ENCODE measurements at places on chromosomes 11 and 22.

- no peak for DNase-seq
Observed at GRCh38 chr22:40028098-40028425, 33.3 kb downstream of the FAM83F start.

GRCh38 chr11:115700496-115700895, 196.3 kb upstream of the CADM1 start:
- no peak for DNase-seq

DNA sequence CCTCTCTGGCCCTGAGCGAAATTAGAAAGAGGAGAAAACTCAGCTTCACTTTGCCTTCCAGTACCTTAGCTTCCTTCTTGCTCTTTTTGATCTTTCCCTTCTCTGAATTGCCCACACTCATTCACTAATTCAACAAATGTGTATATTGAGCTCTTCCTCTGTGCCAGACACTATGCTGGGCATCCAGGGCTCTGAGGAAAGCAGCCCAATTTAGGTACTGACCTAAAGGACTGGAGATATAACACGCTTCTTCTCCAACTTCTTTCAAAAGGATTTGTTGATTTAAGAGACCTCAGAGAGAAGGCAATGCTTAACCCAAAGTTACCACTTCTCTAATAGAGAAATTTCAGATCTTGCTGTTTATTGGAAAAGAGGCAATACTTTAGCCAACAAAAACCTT, 103.6 kb downstream of the TMPRSS5 start:
- no peak for DNase-seq

GRCh38 chr11:63923319-63923718, 6.4 kb upstream of the RCOR2 start:
- no peak for DNase-seq

DNA sequence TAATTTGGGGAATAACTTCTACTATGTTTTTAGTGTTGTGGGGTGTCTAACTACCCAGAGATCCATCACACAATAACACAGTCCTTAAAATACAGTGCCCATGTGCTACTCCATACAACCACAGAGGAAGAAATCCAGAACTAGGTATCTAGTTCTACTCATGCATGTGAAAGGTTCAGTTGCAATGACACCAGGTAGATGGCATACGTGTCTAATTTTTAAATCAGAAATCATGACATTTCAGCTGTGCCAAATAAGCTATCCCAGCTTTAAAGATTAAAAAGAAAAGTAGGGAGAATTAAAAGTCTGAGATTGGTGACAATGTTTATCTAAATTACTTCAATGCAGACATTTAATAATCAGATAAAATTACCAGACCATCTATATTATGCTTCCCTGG, 122.2 kb downstream of the CD44 start:
- no peak for DNase-seq

DNA sequence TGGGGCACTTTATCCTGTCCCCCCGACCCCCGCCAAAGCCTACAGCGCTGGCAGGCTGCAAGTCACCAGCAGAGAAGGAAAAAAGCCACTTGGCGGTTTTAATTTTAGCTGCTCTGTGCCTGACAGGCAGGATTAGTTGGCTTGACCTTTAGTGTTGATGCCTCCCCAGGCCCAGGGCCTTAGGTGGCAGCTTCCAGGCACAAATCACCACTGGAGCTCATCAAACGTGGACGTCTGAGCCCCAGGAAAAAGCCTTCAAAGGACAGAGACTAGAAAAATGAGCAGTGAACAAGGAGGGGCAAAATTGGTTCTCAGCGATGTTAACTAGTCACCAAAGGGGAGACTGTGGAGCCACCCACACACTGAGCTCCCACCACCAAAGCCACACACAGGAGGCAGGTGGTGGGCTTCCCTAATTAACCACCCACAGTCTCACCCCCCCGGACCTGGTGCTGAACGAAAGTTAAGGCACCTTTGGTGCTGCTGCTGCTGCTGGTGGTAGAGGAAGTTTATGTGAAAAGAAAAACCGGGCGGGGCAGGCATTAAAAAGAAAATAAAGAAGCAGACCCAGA, 4.4 kb upstream of the PYGM start:
- DNase-seq, result no peak

DNA sequence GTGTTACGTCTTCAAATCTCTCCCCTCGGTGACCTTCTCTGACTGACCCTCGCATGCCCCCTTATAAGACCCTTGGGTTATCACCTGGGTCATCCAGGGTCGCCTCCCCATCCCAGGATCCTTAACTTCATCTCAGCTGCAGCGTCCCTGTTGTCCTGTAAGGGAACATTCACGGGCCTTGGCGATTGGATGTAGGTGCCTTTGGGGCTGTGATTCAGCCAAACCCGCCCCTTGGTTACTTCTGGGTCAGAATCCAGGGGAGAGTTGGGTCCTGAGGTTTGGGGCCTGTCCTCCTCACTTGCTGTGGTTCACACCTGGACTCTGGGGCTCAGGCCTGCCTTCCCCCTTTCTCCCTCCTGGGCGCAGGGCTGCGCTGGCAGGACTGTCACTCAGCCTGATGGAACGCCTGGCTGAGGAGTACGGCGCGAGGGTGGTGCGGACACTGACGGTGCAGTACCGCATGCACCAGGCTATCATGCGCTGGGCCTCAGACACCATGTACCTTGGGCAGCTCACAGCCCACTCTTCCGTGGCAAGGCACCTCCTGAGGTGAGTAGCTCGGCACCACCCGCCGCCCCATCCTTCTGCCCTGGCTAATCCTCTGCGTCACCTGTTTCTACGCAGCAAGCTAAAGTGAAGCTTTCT, 29.4 kb downstream of the IGHMBP2 start:
- no peak for DNase-seq

DNA sequence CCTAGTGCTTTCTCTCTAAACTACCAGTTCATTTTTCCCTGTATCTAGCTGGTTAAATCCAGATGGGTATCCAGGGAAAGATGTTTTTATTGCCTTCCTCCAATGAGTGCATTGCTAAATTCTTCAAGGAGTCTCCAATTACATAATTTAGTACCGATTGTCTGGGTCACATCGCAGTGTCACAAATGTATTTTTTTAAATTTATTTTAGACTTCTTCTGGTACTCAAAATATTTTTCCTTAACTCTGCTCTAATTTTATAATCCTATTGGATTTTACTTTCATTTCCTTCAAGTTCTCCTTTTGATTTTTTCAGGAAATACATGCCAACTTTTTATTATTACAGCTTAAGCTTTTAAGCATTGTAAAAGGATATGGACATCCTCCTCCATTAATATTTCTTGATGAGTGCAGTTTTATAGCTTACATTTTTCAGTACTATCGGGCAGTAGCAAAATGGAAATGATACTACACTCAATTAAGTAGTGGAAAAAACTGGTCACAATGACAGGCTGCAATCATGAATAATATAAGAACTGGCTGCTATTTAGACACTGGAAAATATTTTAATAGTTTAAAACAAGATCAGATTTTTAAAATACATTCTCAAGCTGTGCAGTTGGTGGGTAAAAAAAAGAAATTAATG, 20.3 kb downstream of the BBOX1 start:
- DNase-seq, result no peak

DNA sequence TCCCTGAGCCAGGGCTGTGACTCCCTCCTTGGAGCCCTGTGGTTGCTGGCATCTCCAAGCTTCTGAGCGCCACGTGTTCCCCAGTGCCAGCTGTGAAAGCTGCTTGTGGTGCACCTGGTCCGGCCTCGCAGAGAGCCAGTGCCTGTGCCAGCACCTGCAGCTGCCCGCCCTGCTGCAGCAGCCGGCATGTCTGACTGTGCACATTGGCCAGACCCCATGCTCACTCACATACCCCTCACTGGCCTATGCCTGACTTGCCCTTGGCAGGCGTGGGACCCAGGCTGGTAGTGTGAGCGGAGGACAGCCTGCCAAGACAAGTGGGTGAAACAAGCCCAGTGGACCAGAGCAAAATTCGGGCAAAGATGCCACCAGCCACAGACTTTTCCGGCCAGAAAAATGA, 9.8 kb downstream of the MRPL48 start:
- no peak for DNase-seq

GRCh38 chr22:22818202-22818538, 69.4 kb upstream of the IGLL5 start:
- DNase-seq, result no peak

DNA sequence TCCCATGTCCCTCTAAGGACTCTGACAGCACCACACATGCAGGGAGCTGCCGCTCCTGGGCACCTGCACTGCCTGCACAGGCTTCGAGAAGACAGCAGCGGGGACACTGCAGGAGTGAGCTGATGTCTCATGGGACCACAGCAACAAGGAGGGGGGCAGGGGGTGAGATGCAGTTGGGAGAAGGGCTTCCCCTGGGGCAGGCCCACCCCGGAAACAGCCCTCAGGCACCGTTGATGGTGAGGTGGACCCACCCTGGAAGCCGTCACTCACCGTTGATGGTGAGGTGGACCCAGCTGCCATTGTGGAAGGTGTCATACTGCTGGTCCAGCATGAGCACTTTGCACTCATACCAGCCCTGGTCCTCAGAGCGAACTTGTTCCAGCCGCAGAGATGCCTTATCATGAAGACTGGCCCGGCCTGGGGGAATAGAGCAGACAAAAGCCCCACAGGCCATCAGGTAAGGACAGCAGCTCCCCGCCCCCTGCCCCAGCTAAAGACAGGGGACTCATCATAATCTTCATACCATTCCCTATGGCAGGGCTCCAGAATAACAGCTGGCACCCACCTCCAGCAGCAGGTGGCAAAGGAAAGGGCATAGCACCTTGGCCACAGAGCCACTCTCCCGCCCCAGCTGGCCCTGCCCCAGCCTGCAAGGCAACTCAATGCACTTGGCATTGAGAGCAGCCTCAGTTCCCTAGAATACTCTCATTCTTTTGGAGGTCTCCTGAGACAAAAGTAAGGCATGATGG, 12.6 kb downstream of the IGSF9B start:
- no peak for DNase-seq

- no peak for DNase-seq
Observed at GRCh38 chr11:35935390-35935789, 8.5 kb upstream of the LDLRAD3 start.

DNA sequence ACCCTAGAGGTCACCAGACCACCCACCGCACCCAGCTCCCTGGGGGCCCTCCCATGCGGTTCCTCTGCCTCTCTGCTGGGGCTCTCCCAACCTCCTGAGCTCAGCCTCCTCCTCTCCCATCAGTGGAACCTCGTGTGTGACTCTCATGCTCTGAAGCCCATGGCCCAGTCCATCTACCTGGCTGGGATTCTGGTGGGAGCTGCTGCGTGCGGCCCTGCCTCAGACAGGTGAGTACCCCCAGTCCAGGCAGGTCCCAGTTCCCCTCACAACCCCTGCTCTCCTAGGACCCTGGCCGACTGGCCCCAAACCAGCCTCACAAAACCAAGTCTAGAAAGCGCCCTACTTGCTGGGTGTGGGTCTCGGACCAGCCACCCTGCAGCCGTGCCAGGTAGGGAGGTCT, 1.6 kb downstream of the SLC22A12 start:
- no peak for DNase-seq

DNA sequence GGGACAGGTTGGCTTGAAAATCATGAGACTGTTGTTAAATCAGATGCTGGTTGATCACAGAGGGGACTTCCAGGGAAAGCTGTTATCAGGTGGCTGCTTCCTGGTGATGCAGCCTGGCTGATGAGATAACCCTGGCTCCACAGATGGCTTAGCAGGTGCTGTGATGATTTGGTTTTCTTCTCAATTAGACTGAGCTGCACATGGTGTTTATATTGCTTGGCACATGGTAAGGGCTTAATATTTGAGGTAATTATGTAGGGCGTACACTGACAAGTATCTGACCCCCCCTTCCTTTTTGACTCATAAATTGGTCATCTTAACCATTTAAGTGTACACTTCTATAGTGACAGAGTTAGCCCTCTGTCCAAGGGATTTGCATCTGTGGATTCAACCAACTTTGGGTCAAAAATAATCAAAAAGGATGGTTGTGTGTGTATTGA, 7.0 kb downstream of the RPS3 start:
- DNase-seq, result no peak

GRCh38 chr11:206526-207207, 532 bp downstream of the BET1L start:
- no peak for DNase-seq

GRCh38 chr22:19959043-19959586, 17.5 kb upstream of the TXNRD2 start:
- no peak for DNase-seq

DNA sequence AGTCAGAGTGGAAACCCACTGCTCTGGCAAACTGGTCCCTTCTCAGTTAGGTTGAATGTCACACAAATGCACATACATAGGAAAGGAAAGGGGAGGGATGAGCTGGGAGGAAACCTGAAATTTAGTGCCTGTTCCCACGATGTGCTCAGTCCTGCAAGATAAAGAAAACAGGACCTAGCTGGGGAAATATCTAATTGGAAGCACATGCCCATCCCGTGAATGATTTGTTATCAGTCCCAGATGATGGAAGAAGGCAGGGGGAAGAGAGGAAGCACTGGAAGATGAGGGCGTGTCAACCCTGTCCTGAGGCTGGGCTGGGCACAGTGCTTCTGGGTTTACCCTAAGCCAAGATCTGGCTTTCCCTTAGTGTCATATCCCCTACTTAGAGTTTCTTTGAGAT, 173.9 kb downstream of the NAV2 start:
- no peak for DNase-seq

- no peak for DNase-seq
Observed at GRCh38 chr11:126840201-126840886, 160.2 kb downstream of the KIRREL3 start.

DNA sequence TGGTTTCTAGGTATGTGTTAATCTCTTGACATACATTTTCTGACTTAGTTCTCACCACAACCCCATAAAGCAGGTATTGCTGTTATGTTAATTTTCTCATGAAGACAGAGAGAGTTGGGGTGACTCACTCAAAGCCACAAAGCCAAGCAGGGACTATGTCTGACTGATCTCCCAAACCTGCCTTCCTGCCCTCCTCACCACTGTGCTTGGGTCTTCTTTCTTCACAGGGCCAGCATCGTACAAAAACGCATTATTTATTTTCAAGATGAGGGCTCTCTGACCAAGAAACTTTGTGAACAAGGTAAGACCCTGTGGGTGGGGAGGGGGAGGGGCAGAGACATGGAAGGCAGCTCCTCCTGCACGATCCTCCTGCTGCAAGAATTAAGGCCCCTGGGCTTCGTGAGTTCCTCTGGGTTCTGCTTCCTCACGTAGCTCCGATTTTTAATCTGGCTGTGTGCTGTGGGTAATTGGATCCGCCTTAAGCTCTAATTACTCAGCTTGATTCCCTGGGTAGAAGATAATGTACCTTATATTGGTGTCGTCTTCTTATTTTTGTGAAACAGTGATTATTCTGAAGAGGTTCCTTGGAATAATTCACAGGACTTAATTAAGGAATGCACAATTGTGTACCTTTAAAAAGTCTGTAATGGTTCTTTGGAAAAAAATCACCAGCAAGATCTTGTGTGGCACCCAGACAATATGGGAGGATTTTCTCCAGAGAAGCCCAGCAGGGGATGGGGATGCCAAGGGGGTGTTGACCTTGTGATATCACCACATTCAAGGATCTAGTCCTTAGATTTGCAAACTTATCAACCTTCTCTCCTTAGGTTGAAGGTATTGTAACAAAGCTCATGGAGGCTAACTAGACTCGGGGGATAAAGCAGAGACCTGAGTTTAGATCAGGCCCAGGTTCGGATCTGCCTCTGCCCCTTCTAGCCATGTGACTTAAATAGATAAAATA, 112.9 kb downstream of the SPON1 start:
- DNase-seq, result no peak
